NCI-H526 treated with DMSO at 0.1 percent for 48 hours (cell line): ENCODE measurements at places on chromosomes 6 and 20.

- DNase-seq = no peak
These were observed 32.0 kb downstream of the GNAS-AS1 start for GRCh38 chr20:58818586-58819285.

DNA sequence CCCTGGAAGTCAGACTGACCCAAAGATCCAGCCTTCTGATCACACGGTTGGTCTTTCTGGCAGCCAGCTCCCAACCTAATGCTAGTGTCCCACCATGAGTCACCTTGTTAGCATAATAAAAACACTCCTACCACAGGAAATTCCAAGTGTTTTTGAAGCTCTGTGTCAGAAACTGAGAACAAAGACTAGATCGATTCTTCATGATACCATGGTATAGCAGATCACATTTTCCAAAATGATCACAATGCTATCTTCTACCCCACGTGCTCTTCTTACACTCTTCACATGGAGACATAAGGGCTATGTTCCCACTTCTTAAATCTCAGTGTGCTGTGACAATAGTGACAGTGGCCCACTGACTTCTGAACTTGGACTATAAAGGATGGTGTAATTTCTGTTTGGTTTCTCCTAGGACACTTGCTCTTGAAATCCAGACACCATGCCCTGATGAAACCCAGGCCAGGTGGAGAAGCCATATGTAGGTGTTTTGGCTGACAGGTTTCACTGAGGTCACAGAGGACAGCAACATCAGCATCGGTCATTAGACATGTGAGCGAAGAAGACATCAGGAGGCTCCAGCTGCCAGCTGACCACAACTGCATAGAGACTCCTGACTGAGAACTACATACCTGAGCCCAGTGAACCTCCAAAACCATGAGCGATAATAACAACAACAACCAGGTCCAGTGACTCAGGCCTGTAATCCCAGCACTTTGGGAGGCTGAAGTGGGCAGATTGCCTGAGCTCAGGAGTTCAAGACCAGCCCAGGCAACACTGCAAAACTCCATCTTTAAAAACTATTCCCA lies 57.5 kb downstream of the MKKS start:
- DNase-seq = no peak

DNA sequence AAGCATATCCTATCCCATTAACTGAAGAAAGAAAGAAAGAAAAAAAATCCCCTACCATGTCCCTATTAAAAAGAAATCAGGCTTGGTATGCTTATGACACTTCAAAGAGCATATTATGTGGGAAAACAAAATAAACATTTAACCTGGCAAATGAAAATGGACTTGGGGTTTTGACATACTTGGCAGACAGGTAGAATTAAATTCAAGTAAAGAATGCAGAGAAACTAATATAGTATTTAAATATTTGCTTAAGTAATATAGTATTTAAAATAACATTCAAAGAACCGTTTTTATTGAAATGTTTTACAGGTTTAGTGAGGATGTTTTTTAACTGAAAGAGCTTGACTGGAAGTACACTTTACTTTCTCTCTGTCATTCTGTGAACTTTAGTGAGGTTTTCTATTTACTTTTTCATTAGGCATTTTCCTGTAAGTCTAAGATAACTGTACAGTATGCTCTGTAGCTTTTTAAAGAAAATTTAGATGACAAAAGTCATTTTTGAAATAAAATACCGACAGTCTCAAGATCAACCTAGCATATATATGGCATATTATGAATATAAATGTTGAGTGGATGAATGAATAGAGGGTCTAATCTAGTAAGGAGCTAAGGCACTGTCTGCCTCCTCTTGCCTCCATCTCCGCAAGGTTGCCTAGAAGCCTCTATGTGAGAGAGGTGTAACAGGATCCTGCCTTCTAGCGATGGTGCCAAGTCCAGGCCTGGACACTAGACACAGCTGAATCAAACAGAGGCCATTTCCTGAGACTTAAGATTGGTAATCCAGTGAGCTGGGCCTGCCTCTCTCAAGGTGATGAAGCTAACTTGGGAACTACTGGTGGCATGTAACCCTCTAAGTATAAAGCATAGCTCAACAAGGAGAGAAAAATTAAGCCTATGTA lies 344.4 kb upstream of the RUNX2 start:
- DNase-seq = no peak

GRCh38 chr6:67666177-67666964 lies 968.7 kb upstream of the ADGRB3 start:
- no peak for DNase-seq

DNA sequence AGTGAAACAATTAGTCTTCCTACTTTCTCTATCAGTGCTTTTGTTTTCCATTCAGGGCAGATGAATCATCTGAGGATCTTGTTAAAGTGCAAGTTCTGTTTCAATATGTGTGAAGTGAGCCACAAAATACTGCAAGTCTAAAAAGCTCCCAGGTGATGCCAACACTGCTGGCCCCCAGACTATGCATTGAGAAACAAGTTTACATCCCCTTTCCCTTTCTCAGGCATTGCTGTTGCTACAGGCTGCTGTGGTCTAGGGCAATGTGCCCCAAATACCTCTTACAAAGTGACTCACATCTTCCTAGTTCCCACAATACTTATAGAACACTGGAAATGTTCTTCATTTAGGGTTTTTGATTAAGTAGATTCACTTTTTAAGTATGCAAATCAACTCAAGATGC lies 31.8 kb downstream of the ABRACL start:
- DNase-seq = no peak

GRCh38 chr20:59996108-59996507 lies 37.9 kb downstream of the CDH26 start:
- no peak for DNase-seq

GRCh38 chr6:89951574-89952104 lies 57.4 kb downstream of the GJA10 start:
- DNase-seq = no peak

- no peak for DNase-seq
These were observed 6.0 kb downstream of the GNMT start for GRCh38 chr6:42966571-42966970.

DNA sequence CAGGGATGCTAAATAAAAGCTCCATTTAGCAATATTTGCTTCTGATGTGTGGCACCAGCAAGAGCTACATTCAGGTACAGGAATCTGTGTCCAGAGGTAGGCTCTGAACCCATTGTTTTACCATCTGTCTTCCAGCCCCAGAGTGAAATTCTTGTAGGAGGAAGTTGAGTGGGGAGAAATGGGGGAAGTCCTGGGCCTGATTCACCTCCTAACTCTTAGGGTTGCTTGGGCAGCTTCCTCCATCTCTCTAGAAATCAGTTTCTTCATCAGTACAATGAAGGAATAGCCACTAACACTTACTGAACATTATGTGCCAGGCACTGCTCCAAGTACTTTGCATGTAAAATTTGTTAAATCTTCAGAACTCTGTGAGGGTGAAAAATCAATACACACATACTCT lies 35.1 kb upstream of the TSPYL1 start:
- no peak for DNase-seq

GRCh38 chr6:13522656-13523055 lies 35.3 kb upstream of the GFOD1 start:
- DNase-seq = no peak

DNA sequence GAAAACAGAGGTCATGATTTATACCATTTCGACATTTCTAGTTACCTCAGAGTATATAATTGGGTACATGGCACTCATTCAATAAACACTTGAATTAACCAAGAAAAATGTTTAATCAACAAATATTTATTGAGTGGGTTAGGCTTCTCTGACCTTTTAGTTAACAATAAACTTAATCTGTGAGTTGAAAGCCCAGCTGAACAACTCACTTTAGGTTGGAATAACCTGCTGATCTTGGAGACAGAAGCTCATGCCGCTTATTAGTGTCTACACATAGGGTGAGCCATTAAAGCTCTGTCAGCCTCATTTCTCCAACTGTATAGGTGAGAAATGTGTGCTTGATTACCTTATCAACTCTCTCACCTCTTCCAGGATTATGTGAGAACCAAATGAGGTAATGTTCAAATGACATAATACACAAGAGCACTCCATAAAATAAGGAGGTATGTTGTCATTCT lies 98.2 kb upstream of the DTNBP1 start:
- DNase-seq = no peak

DNA sequence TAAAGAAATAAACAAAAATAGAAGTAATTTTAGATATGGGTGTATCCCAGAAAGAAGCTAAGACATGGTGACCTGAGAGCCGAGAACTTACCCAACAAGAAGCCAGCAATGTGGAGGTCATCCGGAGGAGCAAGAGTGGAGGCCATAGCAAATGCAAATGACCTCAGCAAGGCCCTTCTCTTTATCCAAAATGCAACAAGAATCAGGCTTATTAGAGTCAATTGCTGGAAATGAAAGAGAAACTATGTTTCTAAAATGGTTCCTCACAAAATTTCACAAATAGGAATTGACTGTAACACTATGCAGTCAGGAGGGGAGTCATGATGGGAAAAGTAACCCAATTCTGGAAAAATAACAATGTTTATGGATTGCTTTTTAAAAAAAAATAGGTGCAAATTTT lies 90.4 kb downstream of the TNFAIP3 start:
- DNase-seq = no peak

GRCh38 chr6:148869585-148869984 lies 122.8 kb downstream of the UST start:
- no peak for DNase-seq

DNA sequence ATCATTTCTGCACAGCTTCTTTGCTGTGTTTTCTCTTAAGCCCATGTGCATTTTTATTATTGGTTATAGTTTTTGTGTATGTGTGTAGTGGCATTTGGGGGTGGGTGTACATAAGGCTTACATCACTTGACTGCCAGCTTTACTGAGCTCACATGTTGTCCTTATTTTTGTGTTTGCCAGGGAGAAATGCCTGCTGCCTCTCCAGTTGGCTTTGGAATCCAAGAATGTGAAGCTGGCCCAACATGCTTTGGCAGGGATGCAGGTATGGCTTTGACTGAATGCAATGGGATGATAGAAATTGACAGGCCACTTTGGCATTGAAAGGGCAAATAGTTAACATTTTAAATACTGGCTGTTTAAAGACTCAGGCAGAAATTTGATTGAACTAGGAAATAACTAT lies 11.4 kb downstream of the PBOV1 start:
- no peak for DNase-seq

DNA sequence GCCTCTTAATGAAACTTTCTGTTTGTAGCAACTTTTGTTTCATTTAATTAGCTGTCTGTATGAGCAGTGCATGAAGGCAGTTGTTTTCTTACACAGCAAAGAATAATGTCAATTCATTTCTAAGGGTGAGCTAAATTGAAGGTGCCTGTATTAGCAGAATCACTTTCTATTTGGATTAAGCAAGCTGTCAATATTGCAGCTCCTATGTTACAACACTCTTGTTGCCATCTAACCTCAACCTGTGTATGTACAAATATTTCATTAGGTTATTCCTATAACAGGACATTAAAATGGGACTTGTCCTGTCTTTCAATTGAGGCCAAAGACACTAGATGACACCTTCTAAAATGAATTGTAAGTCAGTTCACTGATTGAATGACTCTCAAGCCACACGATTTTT lies 647.5 kb downstream of the UTRN start:
- DNase-seq = no peak

- DNase-seq = no peak
These were observed 144.9 kb downstream of the SYNDIG1 start for GRCh38 chr20:24614341-24614740.

GRCh38 chr20:35277531-35278395 lies at the start of gene MMP24OS:
Gene MMP24OS, minus strand, starts transcription at chr20:35278122. Its CDS starts 193 bp downstream, at chr20:35277929.
- DNase-seq = peak; percentile 89
